ENCODE measurements at places on chromosomes 1 and 21. TPM values are rescaled to one million over a fixed set of nuclear protein-coding genes. Genes with fewer than 3 reads are reported as not detected.

DNA sequence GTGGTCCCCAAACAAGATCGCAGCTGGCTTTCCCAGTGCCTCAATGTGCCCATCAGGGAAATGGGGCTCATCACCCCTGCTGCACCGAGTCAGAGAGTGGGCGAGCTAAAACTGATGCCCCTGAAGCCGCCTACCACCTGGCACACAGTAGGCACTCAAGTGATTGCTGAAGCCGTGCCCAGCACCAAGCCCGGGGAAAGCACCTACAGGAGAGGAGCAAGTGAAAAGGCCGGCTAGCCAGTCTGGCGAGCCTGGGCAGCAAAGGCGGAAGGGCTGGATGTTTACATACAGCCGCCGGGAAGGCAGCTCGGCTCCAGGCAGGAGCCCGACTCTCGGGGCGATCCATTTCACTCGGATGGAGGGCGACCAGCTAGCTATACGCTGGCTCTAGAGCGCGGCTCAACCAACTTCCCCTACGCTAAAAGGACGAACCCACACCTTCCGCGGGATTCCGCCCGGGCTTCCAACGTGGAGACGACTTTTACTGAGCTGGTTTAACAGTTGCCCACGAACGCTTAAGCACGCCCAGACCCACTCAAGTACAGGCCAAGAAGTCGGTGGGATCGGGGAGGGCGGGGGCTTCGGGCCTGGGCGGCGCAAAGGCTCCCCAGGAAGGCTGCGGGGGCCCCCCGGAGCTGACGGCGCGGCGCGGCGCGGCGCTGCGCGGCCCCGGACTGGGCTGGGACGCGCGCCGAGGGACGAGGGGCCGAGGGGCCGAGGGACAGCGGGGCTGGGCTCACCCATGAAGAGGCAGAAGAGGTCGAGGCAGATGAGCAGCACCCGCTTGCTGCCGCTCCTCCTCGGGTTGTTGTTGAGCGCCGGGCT lies 1.0 kb downstream of the PLPP3 start:
- peak; percentile 50 for DNase-seq

GRCh38 chr1:246726255-246726679 lies 2.1 kb downstream of the SCCPDH start:
- no peak for DNase-seq

DNA sequence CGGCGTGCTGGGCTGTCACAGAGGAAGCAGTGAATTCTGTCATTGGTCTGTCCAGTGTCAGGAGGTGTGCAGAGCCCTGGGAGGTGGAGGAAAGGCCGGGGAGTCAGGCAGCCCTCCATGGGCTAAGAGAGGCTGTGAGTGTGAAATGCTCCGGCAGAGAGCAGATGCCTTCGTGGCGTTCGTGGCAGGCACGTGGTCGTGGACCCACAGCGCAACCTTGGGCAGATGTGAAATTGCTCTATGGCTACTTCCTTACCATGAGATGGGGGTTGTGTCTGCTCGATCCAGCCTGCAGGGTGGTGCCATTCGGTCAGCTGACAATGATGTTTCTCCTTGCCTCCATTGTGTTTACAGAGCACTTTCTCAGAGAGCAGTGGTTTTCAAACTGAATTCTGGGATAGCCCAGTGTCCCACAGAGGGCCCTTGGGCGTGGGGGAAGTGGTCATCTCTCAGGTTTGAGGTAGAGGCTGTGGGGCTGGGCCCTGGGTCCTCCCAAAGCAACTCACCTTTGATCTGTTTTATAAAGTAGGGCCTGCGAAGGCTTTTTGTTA lies 27.9 kb downstream of the TNFRSF1B start:
- no peak for DNase-seq

DNA sequence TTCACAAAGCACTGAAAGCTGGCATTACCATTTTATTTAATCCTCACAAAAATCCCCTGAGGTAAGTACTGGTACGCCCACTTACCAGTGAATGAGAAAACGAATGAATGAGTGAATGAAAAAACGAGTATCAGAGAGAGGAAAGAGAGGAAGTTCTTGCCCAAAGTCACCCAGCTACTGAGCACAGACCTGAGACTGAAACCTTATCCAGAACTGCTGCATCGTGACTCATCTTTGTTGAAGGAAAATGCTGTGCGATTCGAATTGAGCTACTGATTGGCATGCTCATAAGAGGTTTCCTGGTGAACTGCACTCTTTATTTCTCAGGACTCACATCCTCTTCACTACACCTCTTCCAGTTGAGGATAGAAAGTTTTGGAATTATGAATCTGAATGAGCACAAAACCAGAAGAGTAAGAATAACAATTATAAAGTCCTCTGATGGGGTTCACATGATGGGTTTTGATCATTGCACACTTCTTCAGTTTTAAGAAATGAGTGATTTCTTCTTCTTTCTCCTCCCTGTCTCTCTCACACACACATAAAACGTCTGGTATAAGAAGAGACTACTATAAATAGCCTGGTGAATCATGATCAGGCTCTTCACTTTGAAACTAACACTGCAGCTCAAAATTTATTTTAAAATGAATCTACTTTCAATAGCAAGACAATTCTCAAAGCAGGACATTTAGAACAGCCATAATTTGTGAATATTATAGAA lies 32.1 kb downstream of the IL12RB2 start:
- no peak for DNase-seq

GRCh38 chr1:201946224-201946908 lies at the start of gene LMOD1:
LMOD1 (minus strand) TSS chr1:201946548; CDS start chr1:201946340, 208 bp downstream.
- peak; percentile 95 for DNase-seq

DNA sequence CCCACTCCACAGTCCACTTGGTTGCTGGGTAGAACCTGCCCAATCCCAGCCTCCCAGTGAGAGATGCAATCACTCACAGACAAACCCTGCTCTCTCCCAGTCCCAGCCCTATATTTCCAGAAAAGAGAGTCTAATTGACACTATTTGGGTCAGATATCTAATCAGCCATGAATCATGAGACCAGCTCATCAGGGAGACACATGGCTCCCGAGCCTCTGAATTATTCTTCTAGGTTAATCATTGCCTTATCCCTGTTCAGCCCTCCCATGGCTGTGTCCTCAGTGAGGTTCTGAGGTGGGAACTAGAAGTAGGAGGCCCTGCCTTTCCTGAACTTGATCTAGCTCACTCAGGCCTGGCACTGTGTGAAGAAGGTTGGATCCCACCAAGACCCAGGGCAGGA lies 49.9 kb upstream of the ZC3H12A start:
- DNase-seq: no peak

- no peak for DNase-seq
Measured at GRCh38 chr1:8815582-8816151, 1.8 kb downstream of the RERE start.

Gene SDCCAG8
- total RNA-seq: 54.8 TPM

Gene COL6A1
- 1,160 TPM for total RNA-seq

GRCh38 chr1:53478502-53478818 lies 19.3 kb downstream of the DMRTB1 start:
- DNase-seq: no peak

Gene KLHL17
- 15.3 TPM for total RNA-seq
